ENCODE measurements at places on chromosomes 12 and 14.

- no peak for DNase-seq
Measured at GRCh38 chr14:50541159-50541567, 8.8 kb upstream of the MAP4K5 start.

GRCh38 chr12:68185598-68185997, 26.1 kb upstream of the IFNG start:
- DNase-seq: no peak

GRCh38 chr12:57320639-57321038, 69.7 kb upstream of the STAC3 start:
- DNase-seq: no peak

GRCh38 chr12:111285200-111285599, 83.7 kb downstream of the PHETA1 start:
- no peak for DNase-seq

- DNase-seq: no peak
Measured at GRCh38 chr14:68271913-68272391, 452.4 kb downstream of the RAD51B start.

GRCh38 chr14:60537663-60538062, 28.7 kb downstream of the SIX6 start:
- DNase-seq: no peak

- no peak for DNase-seq
Measured at GRCh38 chr14:95515596-95516552, 576 bp downstream of the SYNE3 start.

DNA sequence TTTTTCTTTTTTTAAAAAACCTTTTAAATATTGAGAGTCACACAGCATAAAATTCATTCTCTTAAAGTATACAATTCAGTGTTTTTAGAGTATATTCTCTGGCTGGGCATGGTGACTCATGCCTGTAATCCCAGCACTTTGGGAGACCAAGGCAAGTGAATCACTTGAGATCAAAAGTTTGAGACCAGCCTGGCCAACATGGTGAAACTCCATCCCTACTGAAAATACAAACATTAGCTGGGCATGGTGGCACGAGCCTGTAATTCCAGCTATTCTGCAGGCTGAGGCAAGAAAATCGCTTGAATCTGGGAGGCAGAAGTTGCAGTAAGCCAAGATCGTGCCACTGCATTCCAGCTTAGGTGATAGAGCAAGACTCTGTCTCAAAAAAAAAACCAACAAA, 68.4 kb upstream of the BCAT1 start:
- no peak for DNase-seq

GRCh38 chr14:61322799-61323290, 1.5 kb downstream of the PRKCH start:
- DNase-seq: no peak

GRCh38 chr12:2791089-2791488, 3.7 kb upstream of the FKBP4 start:
- DNase-seq: no peak

GRCh38 chr14:50407111-50407812, 10.6 kb upstream of the CDKL1 start:
- no peak for DNase-seq

- DNase-seq: no peak
Measured at GRCh38 chr12:111174251-111174960, 194.5 kb downstream of the PHETA1 start.

GRCh38 chr14:64691376-64691775, 12.8 kb upstream of the PLEKHG3 start:
- no peak for DNase-seq

GRCh38 chr12:31570880-31571279, 20.1 kb downstream of the DENND5B start:
- no peak for DNase-seq

- peak; percentile 63 for DNase-seq
Measured at GRCh38 chr14:70972107-70972976, 65.1 kb downstream of the PCNX1 start.

DNA sequence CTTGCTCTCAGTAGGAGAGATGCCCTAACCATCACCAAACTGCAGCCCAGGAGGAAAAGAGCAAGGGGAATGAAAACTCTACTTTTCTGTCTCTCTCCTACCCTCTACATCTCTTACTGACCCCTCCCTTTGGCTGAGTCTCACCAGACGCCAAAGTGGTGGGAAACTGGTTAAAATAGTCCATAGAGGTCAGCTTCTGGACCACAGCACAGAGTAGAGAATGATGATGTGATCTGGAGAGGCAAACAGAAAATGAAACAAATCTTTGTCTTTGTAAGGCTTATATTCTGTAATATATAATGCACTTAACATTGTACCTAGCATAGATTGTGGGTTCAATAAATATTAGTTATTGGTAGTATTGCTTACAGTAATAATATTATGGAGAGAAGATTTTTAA, 81.0 kb upstream of the GARIN2 start:
- no peak for DNase-seq

GRCh38 chr12:2804393-2805142, 7.9 kb upstream of the ITFG2 start:
- DNase-seq: no peak

GRCh38 chr12:99004799-99005466, 359.8 kb downstream of the APAF1 start:
- no peak for DNase-seq

- peak; percentile 76 for DNase-seq
Measured at GRCh38 chr12:54215989-54216796, 27.4 kb upstream of the SMUG1 start.

DNA sequence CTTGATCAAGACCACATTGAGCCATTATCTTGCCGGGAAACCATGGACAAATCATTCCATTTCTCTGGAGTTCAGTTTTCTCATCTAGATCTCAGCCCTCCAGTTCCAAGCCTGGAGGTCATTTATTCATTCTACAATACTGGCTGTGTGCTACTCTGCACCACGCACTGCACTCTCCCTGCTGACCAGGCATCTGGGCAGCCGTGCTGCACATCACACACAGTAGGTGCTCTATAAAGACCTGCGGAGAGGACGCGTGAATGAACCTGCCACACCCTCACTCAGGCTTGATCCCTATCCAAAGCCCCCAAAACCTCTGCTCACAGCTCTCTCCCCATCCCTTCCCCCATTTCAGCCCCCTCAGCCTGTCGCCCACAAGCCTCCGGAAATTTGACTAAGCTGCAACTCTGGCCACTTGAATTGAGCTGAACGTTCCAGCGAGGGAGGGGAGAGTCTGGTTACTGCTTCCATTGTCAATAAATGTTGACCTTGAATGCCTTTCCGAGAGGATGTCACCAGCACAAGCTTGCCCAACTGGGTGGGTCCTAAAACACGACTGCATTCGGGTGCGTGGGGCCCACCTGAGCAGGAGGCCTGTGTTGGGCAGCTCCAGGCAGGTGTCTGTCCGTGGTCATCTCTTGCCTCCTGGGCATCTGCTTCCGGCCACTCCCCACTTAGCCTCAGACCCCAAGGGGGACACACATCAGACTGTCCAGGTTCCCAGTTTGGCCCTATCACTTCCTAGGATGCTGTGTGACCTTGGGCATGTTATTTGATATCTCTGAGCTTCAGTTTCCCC, 17.8 kb downstream of the FAIM2 start:
- no peak for DNase-seq

- DNase-seq: peak; percentile 92
Measured at GRCh38 chr14:59771577-59771976, 99.0 kb downstream of the RTN1 start.

DNA sequence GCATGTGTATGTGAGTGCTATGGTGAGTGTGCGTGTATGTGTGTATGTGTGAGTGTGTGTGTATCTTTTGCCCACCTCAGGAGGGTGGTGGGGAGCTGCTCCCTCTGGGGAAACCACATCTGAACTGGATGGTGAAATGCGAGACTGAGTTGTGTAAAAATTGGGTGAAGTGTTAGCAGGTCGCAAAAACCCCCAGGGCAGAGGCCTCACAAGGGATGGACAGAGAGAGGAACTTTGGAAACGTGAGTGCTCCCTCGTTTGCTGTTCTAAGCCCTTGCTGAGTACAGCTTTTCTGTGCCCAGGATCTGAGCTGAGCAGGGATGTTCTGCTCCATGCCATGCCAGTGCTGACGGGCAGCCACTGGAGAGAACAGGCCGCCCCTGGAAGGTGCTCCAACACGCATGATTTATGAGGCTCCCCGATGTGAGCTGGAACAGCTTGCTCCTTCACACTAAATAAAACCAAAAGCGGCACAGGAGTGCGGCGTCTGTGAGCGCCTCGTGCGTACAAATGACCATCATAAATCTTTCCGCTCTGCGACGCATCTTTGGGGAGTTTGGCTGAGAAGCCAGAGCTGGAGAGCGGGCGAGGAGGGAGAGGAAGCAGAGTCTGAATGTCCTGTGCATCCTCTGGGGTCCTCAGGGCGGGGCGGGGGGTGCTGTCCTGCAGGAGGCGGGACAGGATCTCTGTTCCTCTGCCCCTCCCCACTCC, 14.1 kb upstream of the GALNT9 start:
- DNase-seq: no peak

- no peak for DNase-seq
Measured at GRCh38 chr14:98580131-98580678, 691.8 kb downstream of the BCL11B start.

GRCh38 chr14:68193970-68194681, 374.5 kb downstream of the RAD51B start:
- DNase-seq: no peak

- DNase-seq: no peak
Measured at GRCh38 chr12:130286041-130286440, 51.6 kb upstream of the PIWIL1 start.

- DNase-seq: no peak
Measured at GRCh38 chr12:76571256-76571655, 11.7 kb upstream of the OSBPL8 start.

- DNase-seq: no peak
Measured at GRCh38 chr12:87280356-87280755, 748.8 kb downstream of the C12orf50 start.
